ENCODE measurements at places on chromosomes 3 and 15.

DNA sequence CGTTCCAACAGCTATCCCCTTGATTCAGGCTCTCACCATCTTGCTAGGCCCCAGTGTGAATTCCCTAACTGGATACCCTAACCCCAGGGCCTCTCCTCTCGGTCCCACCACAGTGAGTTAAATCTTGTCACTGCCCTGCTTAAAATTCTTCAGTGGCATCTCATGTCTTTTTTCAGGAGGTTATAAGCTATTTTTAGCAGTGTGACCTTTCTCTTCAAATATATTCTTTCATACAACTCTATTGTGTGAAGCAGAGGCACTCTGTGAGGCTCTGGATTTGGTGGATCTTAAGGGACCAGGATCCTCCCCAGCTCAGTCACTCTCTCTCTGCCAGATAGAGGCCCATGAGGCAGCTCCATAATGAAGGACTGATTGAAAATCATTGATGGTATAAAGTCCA lies 760.4 kb downstream of the NTRK3 start:
- DNase-seq = no peak

DNA sequence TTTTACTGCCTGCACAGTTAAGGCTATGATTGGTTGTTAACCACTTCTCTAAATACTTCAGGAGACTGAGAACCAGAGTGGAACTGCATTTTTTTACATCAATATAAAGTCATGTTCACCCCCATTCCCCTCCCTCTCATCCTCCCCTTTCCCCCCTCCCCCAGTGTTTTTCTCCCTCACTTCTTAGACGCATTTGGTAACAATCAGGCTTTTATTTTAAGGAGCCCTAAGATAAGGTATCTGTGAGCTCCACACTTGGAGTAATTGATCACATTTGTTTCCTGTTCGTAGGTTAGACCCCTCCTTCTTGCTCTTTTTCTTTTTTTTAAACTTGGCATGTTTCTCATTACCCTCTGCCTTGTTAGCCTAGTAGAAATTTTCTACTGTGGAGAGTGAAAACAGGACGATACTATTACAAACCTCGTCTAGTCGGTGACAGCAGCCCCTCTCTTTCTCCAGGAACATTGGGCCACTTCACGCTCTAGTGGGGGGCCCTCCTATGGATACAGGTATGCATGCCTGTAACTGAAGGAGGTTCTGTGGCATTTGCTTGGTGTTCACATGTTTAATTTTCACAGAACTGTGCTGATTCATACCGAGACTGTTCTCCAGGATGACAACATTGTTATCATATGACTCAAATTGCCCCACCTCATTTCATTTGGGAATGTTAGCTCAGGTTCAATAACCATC lies 314.4 kb downstream of the MECOM start:
- no peak for DNase-seq

DNA sequence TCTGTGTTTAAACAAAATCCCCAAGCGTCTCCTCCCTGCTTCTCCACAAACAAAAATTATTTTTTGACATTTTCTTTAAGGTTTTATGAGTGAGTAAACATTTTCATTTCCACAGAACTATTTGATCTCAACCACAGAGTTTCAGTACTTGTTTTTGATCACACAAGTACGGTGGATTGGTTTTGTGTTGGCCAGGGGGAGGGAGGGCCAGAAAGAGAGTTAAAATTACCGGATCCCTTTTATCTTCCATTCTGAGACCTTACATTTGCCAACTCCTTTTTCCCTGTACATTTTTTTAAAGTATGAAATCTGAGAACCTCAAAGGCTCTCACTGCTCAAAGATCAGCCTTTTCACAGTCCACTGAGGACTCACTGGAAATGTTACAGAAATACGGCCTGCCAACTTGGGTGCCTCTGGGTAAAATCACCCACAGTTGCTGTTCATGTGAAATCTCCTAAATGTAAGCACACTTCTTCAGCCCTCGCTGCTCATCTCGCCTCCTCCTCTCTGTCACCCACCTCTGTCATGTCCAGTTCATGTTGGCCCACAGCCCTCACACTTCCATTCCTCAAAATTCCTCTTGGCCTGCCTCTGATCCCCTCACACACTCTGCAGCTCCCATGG lies 1.7 kb downstream of the HOMER2 start:
- DNase-seq = no peak

DNA sequence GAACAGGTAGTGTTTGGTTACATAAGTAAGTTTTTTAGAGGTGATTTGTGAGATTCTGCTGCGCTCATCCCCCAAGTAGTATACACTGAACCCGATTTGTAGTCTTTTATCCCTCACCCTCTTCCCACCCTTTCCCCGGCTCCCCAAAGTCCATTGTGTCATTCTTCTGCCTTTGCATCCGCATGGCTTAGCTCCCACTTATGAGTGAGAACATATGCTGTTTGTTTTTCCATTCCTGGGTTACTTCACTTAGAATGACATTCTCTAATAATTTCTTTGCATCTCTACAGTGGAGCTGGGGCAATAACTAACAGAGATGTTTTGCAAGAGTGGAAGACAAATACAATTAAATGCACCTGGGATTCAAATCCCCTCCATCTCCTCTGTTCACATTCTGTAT lies 93.2 kb downstream of the TP63 start:
- peak; percentile 75 for DNase-seq

DNA sequence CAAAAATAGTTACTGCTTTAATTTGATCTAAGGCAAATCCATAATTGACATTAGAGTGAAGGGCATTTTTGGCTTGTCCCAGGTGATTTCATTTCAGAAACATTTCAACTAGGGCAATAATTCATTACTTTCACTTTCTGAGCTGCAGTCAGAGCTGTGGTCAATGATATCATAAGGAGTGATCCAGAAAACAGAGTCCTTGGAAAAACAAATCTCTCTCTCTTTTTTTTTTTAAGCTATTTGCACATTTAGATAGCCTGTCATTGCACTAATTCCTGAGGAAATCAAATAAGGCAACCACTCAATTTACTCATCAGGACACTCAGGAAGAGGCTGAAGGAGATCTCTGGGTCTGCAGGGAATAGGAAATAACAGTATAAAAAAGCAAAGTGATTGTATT lies 269.5 kb upstream of the LRRC3B start:
- no peak for DNase-seq

GRCh38 chr3:24736701-24737100 lies 242.1 kb upstream of the THRB start:
- DNase-seq = no peak
